ENCODE measurements at places on chromosomes 4 and X. TPM values are rescaled to one million over a fixed set of nuclear protein-coding genes. Genes with fewer than 3 reads are reported as not detected.

GRCh38 chr4:83677656-83678055, 141.7 kb downstream of the GPAT3 start:
- DNase-seq: no peak

DNA sequence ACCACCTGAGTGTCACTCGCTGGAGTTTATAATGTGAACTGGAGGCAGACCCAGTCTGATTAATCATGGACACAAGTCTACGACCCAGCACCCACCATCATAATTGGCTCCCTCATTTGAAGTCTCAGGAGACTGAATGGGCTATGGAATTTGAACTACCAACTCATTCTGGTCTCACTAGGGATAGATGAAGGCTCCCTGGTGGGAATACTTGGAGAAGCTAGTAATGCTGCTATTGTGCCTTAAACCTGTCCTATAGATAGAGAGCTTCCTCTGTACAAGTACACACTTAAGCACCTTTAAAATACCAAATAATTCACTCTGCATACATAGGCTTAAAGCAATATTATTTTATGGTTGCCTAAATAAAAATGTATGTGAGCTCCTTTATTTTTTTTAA, 90.8 kb upstream of the SMARCAD1 start:
- DNase-seq: no peak

GRCh38 chrX:40083120-40083978, 14.4 kb downstream of the BCOR start:
- DNase-seq: no peak

Gene MAGEC2
- total RNA-seq: not detected
